ENCODE measurements at places on chromosomes 7 and 10.

GRCh38 chr7:27920281-27920946 is 180.5 kb downstream of the TAX1BP1 start:
- no peak for DNase-seq

- no peak for DNase-seq
Measured at GRCh38 chr7:27936047-27936767, 196.2 kb downstream of the TAX1BP1 start.

GRCh38 chr7:137343281-137343841 is at the start of gene PTN:
Gene PTN (minus strand): TSS chr7:137343733. CDS start chr7:137254973, 88,760 bp downstream.
- DNase-seq, result no peak

- DNase-seq, result no peak
Measured at GRCh38 chr7:112566442-112567324, 85.9 kb downstream of the LSMEM1 start.

GRCh38 chr10:97320480-97321031 is 1.5 kb downstream of the FRAT1 start:
- peak; percentile 21 for DNase-seq

- no peak for DNase-seq
Measured at GRCh38 chr7:108327353-108327752, 128.9 kb downstream of the NRCAM start.

- no peak for DNase-seq
Measured at GRCh38 chr10:131762789-131763696, 137.8 kb upstream of the PPP2R2D start.

DNA sequence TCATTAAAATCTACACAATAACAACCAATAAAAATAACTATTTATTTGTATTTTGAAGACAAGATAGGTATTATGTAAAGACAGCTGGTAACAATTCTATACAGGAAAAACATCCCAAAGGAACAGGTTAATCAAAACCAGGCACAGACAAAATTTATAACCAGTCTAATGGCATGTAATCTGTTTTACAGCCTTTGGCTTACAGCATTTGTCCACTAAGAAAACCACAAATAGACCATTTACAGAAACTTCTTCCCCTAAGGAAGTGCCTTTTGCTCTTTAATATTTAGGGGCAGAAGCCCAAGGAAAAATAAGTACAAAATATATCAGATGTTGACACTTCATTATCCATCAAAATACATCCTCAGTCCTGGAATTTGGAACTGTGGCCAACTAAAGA is 65.0 kb downstream of the SVIL start:
- no peak for DNase-seq

DNA sequence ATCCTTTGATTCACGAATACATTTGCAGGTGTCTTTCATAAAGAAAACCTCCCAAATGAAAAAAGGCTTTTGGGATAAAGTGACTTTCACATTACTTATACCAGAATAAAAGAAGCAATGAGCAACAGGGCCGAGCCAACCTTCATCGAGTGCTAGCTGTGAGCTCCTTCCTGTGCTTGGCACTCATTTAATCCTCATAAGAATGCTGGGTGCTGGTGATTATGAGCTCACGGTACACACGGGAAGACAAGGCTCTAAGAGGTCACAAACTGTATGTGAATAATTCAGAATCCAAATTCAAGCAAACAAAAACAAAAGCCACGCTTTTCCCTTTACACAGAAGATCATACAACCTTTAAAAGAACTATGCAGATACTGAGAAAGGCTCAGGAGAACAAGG is 156.2 kb downstream of the COBL start:
- no peak for DNase-seq

GRCh38 chr7:76347710-76348109 is 11.1 kb downstream of the YWHAG start:
- no peak for DNase-seq

GRCh38 chr7:31373337-31374289 is 33.1 kb upstream of the NEUROD6 start:
- no peak for DNase-seq

GRCh38 chr10:1199897-1200721 is 143.9 kb downstream of the WDR37 start:
- no peak for DNase-seq

DNA sequence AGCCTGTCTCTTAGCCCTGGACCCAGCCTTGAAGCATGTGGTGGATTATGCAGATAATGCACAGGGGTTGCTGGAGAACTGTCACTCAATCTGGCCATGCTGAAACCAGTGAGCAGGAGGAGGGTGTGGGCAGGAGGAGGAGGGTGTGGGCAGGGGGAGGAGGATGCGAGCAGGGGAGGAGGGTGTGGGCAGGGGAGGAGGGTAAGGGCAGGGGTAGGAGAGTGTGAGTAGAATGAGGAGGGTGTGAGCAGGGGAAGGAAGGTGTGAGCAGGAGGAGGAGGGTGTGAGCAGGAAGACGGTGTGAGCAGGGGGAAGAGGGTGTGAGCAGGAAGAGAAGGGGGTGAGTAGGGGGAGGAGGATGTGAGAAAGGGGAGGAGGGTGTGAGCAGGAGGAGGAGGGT is 18.8 kb downstream of the CAMK2B start:
- no peak for DNase-seq

DNA sequence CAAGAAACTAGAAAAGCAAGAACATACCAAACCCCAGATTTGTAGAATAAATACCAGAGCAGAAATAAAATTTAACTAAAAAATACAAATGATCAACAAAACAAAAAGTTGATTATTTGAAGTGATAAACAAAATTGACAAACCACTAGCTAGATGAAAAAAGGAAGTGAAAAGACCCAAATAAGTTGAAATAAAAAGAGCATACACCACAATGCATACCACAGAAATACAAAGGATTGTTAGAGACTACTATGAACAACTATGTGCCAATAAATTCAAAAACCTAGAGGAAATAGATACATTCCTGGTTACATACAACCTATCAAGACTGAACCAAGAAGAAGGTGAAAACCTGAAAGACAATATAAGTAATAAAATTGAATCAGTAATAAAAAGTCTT is 333.4 kb downstream of the SH2D4B start:
- no peak for DNase-seq

GRCh38 chr7:140404565-140405065 is 757 bp downstream of the RAB19 start:
- no peak for DNase-seq

DNA sequence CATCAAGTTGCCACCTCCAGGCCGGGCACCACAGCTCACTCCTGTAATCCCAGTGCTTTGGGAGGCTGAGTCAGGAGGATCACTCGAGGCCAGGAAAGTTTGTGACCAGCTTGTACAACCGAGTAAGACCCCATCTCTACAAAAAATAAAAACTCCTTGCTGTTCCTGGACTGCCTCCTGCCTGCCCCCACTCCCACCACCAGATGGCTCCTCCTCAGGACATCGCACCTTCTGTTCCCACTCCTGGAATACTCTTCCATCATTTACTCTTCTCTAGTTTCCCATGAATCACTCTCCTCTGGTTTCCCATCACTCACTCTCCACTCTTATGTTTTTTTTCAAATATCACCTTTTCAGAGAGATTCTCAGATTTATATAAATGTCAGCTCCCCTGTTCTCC is 540.7 kb downstream of the CALN1 start:
- no peak for DNase-seq

GRCh38 chr10:80170641-80171040 is 34.7 kb downstream of the ANXA11 start:
- DNase-seq, result no peak

DNA sequence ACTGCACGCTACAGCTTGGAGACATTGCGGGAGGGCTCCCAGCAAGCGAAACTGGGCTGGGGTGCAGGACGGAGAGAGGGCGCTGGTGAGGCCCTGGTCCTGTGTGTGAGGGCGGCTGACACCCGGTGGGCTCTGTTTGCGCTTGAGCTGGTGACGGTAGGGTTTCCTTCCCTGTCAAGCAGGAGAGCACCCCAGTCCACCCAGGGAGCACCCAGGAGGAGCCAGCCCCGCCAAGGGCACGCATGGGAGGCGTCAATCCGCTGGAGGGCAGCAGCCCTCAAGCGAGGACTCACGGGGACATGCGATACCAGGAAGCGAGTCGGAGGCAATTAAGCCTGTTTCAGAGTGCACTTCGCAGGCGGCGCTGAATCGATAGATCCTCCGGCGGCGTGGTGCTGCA is 109.4 kb downstream of the MAD1L1 start:
- no peak for DNase-seq

GRCh38 chr7:632831-633210 is 93.7 kb upstream of the DNAAF5 start:
- DNase-seq, result no peak

DNA sequence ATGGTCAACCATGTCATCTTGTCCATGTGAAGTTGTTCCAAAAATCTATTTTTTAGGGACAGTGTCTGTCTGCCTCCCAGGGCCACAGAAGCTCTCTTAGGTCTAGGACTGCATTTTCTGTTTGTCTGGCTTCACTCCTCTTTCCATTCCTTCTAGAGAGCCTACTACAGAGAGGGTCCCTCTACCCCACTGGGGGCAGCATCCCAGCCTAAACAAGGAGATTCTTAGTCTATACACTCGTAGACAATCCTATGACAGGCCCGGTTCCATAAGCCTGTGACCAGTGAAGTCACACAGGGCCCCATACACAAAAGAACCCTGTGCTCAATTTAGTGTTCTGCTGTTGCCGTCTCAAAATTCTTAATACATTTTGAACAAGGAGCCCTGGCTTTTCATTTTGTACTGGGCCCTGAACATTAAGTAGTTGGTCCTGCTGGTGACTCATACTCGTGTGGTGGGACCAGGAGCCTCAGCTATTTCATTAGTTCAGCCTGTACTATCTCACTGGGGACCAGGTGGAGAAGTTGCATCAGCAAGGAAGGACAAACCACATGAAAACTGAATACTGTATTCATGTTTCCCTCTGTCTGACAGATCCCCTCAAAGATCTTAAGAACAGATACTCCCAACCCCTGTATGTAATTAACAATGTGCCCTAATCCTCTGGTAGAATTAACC is 23.5 kb upstream of the FAM180A start:
- DNase-seq, result no peak

- DNase-seq, result no peak
Measured at GRCh38 chr10:79007421-79008319, 61.1 kb upstream of the ZMIZ1 start.

DNA sequence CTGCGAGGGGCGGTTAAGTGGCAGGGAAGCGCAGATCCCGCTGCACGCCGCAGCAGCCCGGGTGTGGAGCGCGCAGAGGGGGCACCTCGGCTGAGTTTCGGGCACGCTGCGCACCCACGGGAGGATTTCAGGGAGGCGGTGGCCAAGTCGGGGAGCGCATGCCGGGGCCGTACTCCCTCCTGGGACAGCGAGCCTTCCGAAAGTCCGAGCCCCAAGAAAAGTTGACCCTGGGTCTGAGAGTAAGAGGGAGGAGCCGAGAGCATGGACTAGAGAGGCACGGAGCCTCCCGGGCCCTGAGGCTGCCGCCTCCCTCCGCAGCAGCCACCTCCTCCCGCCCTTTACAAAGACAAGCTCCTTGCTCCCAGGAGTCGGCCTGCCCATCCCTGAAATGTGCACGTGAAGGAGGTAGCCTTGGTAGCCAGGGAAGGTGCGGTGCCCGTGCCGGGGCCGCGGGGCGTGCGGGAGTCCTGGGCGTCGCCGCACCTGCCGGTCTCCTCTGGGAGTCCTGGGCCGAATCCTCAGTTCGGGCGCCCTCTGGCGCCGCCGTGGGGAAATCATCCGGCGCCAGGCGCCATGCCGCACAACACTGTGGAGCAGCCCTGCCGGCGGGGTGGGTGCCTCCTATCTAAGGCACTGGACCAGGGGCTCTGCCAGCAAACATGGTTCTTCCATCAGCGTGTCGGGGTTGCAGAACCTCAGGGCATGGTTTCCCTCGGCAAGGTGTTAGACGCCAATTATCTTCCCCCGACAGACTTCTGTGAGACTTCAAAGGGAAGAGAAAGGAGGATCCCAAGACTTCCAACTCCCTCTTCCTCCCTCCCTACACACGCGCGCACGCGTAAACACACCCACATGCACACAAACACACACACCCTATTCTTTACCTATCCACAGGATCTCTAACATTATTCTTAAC is 104.0 kb downstream of the TRIL start:
- DNase-seq, result peak; percentile 54

- DNase-seq, result no peak
Measured at GRCh38 chr10:71964743-71965515, 734 bp downstream of the CHST3 start.

DNA sequence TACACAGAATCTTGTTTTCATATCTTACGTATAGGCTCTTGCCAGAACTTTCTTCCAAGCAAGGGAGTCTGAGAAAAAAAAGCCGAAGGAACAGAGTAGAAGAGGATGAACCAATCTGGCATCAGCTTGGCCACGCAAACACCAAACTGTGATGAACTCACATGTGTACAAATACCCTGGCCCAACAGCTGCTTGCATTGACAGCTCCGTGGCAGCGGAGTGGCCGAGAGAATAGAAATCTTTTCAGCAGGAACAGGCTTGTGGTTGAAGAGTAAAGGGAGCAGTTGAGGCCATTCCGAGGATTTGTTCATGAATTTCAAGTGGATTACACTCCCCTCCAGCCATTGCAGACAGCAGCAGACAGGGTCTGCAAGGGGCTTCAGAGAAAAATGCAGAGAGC is 173.8 kb upstream of the PLXNA4 start:
- DNase-seq, result no peak

DNA sequence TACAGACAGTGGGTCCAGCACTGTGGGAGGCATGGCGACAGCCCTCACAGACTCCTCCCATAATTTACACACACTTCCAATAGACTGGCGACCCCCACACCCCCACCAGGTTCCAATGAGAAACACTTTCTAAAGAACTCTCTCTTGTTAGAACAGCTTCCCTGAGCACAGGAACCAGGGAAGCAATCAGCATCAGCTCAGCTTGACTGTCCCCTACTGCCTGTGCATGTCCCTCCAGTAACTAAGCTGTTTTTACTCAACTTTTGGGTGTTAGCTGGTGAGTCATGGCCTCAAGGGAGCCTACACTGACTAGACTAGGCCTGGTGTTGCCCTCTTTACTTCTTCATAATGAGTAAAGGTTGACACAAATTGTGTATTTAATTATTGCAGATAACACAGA is 32.6 kb upstream of the HERPUD2 start:
- no peak for DNase-seq

DNA sequence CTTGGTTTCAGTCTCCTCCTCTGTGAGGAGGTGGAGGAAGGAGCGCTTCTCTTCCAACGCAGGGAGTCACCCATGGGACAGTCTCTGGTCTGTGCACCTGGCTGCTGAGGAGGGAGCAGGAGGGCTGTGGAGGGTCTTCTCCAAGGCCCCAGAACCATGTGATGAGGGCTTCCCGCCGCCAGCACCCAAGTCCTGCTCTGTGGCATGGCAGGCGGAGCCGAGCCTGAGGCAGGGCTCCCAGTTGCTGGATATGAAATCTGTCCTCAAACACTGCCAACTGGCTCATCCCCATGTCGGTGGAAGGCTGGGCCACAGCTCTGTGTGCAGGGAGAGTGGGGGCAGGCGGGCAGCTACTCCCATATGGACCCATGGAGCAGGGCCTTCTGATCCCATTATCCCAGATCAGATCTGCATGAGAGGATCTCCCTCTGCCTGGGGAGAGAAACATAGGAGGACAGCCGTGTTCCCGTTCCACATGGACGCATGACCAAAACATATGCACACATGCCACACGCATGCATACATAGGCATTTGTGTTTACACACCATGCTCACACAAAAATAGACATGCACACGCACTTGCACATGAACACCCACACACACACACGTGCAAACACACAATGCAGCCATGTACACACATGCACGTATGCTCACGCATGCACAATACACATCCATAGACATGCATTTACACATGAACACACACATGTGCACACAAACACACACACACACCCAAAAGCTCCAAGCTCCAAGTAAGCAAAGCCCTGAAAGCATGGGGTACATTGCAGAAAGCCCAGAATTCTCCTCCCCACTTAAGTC is 38.8 kb upstream of the EN2 start:
- no peak for DNase-seq

- DNase-seq, result no peak
Measured at GRCh38 chr10:96295475-96295874, 8.8 kb upstream of the DNTT start.
